OCI-LY7 (cell line): ENCODE measurements at places on chromosomes 5 and 9. TPM values are rescaled to one million over a fixed set of nuclear protein-coding genes. Genes with fewer than 3 reads are reported as not detected.

CARTPT gene
- total RNA-seq = not detected in 2 replicates

PRRT1B gene
- not detected in 2 replicates for total RNA-seq

MEGF10 gene
- not detected in 2 replicates for total RNA-seq

GKAP1 gene
- total RNA-seq = 8.6 and 12.4 TPM in 2 replicates

OR1Q1 gene
- not detected in 2 replicates for total RNA-seq

GNA14 gene
- total RNA-seq = not detected in 2 replicates

PCDHB1 gene
- not detected in 2 replicates for total RNA-seq

SLCO4C1 gene
- not detected in 2 replicates for total RNA-seq

SPACA9 gene
- 5.7 and 6.4 TPM in 2 replicates for total RNA-seq

AGXT2 gene
- not detected in 2 replicates for total RNA-seq

HRH2 gene
- not detected in 2 replicates for total RNA-seq

RNF183 gene
- not detected in 2 replicates for total RNA-seq

KLF9 gene
- total RNA-seq = 1.9 and 2.3 TPM in 2 replicates

PHF24 gene
- total RNA-seq = not detected in 2 replicates

OMD gene
- total RNA-seq = not detected in 2 replicates

TMEM215 gene
- total RNA-seq = not detected in 2 replicates

NDUFAF2 gene
- 34.5 and 36.8 TPM in 2 replicates for total RNA-seq

DMGDH gene
- 1.1 and 1.5 TPM in 2 replicates for total RNA-seq

ADAMTSL1 gene
- total RNA-seq = not detected in 2 replicates

TLX3 gene
- not detected in 2 replicates for total RNA-seq

ORM1 gene
- not detected in 2 replicates for total RNA-seq

MFAP3 gene
- 24.4 and 27.7 TPM in 2 replicates for total RNA-seq

RASEF gene
- not detected in 2 replicates for total RNA-seq

SKP2 gene
- 74.0 and 81.1 TPM in 2 replicates for total RNA-seq

SLC6A7 gene
- total RNA-seq = not detected in 2 replicates

SOX30 gene
- total RNA-seq = 0.13 and 0.29 TPM in 2 replicates

CDK7 gene
- 22.5 and 33.1 TPM in 2 replicates for total RNA-seq

CKMT2 gene
- total RNA-seq = not detected in 2 replicates

GLDC gene
- not detected in 2 replicates for total RNA-seq

EQTN gene
- total RNA-seq = not detected in 2 replicates

ACOT12 gene
- 0.27 TPM in 1 of 2 replicates, not detected in the other for total RNA-seq

CEP72 gene
- total RNA-seq = 41.1 and 42.7 TPM in 2 replicates

CTXN3 gene
- total RNA-seq = not detected in 2 replicates

PDE6A gene
- not detected in 2 replicates for total RNA-seq

ZNF483 gene
- 3.2 and 5.0 TPM in 2 replicates for total RNA-seq

INSL4 gene
- not detected in 2 replicates for total RNA-seq

PIP5KL1 gene
- total RNA-seq = 4.4 and 4.6 TPM in 2 replicates

CNTLN gene
- not detected in 2 replicates for total RNA-seq

TAF11L5 gene
- not detected in 2 replicates for total RNA-seq

CCL19 gene
- total RNA-seq = not detected in 2 replicates

VCAN gene
- not detected in 2 replicates for total RNA-seq

ITGA2 gene
- total RNA-seq = 0.09 TPM in 1 of 2 replicates, not detected in the other

SEC61B gene
- total RNA-seq = 234 and 279 TPM in 2 replicates

EIF4E1B gene
- 2.4 and 2.9 TPM in 2 replicates for total RNA-seq

HAVCR1 gene
- total RNA-seq = not detected in 2 replicates

SLC6A19 gene
- total RNA-seq = not detected in 2 replicates

MSX2 gene
- total RNA-seq = not detected in 2 replicates

PNPLA7 gene
- 8.5 and 10.2 TPM in 2 replicates for total RNA-seq

SV2C gene
- total RNA-seq = not detected in 2 replicates

EFNA5 gene
- total RNA-seq = 3.1 and 3.6 TPM in 2 replicates

CTNND2 gene
- total RNA-seq = not detected in 2 replicates

MEIKIN gene
- not detected in 2 replicates for total RNA-seq

C7 gene
- total RNA-seq = not detected in 2 replicates

NTNG2 gene
- 1.9 and 3.2 TPM in 2 replicates for total RNA-seq

LEAP2 gene
- total RNA-seq = 5.4 and 5.6 TPM in 2 replicates

OR1J2 gene
- not detected in 2 replicates for total RNA-seq

OR5C1 gene
- not detected in 2 replicates for total RNA-seq

SAPCD2 gene
- 51.4 and 57.2 TPM in 2 replicates for total RNA-seq

GHR gene
- not detected in 2 replicates for total RNA-seq
